Keratinocyte (primary cell): ENCODE measurements at places on chromosomes 5 and 9. TPM values are rescaled to one million over a fixed set of nuclear protein-coding genes. Genes with fewer than 3 reads are reported as not detected.

GRCh38 chr9:137461316-137461662 is 2.2 kb upstream of the NSMF start:
- H3K4me1 ChIP-seq, result peaks cover 10% of the 10 kb centered on the region
- no peak overlapping the region for H3K4me3 ChIP-seq
- H3K27me3 ChIP-seq, result peaks cover 15% of the 10 kb centered on the region
- DNase-seq, result no peak

GRCh38 chr5:165127941-165128340 is 1622.5 kb downstream of the MAT2B start:
- no peaks in the 10 kb centered on the region for H3K27me3 ChIP-seq
- no peak overlapping the region for H3K4me3 ChIP-seq
- no peaks in the 10 kb centered on the region for H3K4me1 ChIP-seq
- H3K27ac ChIP-seq, result no peak overlapping the region
- H3K36me3 ChIP-seq, result no peaks in the 10 kb centered on the region

DNA sequence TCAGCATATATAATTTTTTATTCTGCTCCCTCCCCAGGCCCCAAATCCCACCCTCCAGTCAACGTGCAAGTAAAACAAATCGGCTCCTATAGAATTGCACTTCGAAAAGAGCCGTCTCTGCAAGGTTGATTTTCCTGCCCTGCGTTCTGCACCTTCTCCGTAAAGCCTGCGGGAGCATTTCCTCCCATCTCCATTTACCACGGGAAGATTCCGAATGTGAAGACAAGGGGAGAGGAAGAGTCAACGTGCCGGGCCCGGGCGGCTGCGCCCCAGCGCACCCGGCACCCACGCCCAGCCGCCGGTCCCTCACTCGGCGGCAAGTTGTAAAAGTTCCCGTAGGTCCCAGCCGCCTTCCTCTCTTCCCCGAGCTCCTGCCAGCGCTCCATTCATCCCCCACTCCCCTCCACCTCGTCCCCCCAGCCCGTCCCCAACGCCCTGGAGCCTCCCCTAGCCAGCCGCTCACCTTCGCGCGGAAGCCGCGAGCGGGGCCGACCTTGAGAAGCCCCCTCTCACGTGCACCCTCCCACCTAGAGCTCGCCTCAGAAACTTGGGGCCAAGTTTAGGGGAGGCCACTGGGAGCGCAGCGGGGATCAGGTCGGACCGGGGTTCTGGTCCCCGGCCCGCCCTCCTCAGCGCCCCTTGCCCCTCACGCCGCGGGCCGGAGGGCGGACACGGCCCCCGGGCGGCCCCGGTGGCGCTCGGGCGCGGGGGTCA is 431 bp downstream of the BNC2 start:
- H3K36me3 ChIP-seq, result no peaks in the 10 kb centered on the region
- DNase-seq, result no peak
- H3K27ac ChIP-seq, result no peak overlapping the region
- peaks cover 18% of the 10 kb centered on the region for H3K4me1 ChIP-seq
- no peaks in the 10 kb centered on the region for H3K27me3 ChIP-seq

DNA sequence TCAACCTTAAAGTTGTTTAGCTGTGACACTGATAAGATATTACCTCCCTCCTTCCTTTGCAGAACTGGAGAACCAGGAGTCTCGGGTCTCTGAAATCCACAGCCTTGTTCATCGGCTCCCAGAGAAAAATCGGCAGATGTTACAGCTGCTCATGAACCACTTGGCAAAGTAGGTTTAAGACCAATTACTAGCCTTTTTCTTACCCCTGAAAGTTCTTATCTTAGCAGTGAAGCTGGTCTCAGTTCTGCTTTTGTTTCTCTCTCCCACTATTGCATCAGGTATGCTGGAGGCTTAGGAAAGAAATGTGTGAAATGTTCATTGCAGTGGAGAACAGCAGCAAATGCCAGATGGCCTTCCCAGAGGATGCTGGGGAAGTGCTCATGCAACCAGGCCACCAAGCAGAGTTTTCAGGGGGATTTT is 287.4 kb downstream of the ARHGAP26 start:
- no peak overlapping the region for H3K4me3 ChIP-seq
- H3K27me3 ChIP-seq, result no peaks in the 10 kb centered on the region
- peaks cover 1% of the 10 kb centered on the region for H3K36me3 ChIP-seq
- no peak for DNase-seq
- no peak overlapping the region for H3K27ac ChIP-seq
- peaks cover 37% of the 10 kb centered on the region for H3K4me1 ChIP-seq

The FOXD4L4 gene
- polyA plus RNA-seq, result 0.03 TPM in 1 of 3 replicates, not detected in the others

DNA sequence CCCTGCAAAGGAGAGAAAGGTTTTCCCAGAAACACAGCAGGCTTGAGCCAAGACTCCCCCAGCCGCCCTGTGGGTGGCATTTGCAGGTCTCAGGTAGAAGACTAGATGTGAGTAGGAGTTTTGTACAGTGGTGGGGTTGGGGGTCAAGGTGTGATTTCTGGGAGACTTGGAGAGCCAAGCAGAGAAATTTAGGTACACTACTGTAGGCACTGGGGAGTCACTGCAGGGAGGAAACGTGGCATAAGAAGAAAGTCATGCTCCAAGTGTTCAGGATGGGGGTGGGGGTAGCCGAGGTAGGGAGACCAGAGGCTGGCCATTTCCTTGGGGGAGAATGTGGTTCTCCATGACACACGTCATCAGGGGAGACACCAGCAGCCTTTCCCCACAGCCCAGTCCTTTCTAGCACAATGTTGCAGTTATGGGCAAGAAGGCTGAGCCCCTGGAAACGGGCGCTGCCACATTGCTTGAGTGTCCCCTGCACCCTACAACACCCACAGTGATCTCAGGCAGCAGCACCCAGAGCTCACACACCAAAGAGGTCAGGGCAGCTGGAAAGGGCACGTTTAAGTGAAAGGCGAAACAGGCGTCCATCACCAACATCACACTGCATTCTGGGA is 210.5 kb downstream of the FSTL4 start:
- no peak overlapping the region for H3K4me3 ChIP-seq
- DNase-seq, result no peak
- no peaks in the 10 kb centered on the region for H3K36me3 ChIP-seq

The MPDZ gene
- 6.6 to 9.0 TPM (median 8.6 TPM) in 3 replicates for polyA plus RNA-seq

GRCh38 chr9:104738452-104738851 is 9.0 kb upstream of the NIPSNAP3A start:
- no peaks in the 10 kb centered on the region for H3K27me3 ChIP-seq
- DNase-seq, result no peak
- H3K4me3 ChIP-seq, result no peak overlapping the region
- H3K27ac ChIP-seq, result no peak overlapping the region

DNA sequence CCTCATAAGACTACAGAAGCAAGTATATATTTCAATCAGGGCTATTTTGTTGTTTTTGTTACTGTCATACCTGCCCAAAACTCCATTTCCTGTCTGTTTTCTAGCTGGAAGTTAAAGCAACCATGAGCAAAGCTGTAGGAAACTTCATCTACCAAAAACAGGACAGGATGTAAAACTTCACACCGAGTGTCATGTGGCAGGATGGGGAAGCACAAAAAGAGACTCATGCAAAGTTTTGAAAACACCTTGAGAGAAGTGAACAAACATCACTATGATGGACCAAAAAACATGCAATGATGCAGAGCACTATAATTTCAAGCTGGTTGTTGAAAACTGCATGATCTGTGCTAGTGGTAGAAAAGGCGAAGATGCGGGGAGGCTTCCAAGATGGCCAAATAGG is 6.3 kb upstream of the GZMA start:
- no peaks in the 10 kb centered on the region for H3K4me1 ChIP-seq
- H3K27ac ChIP-seq, result no peak overlapping the region
- peaks cover 5% of the 10 kb centered on the region for H3K27me3 ChIP-seq
- H3K4me3 ChIP-seq, result no peak overlapping the region

DNA sequence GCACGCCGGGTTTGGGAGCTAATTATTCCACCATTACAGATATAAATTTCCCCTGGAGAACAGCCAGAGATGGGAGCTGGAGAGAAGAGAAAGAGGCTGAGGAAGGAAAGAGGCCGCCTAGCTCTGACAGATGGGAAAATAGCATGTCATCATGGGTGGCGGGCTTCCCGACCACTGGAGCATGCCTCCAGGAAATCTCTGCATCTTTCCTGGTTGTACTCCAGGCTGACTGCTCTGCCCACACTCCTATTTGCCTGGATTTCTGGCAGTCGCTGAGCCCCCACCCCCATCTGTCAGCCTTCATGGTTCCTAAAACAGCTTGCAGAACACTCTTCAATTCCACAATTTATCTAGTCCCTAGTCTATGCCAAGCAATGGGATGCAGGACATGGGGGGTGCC is 14.3 kb upstream of the GABRP start:
- H3K27ac ChIP-seq, result no peak overlapping the region
- no peak overlapping the region for H3K4me3 ChIP-seq
- no peak for DNase-seq
- no peaks in the 10 kb centered on the region for H3K4me1 ChIP-seq

- no peaks in the 10 kb centered on the region for H3K36me3 ChIP-seq
- H3K27me3 ChIP-seq, result no peaks in the 10 kb centered on the region
- H3K4me3 ChIP-seq, result no peak overlapping the region
- H3K27ac ChIP-seq, result no peak overlapping the region
- H3K4me1 ChIP-seq, result no peaks in the 10 kb centered on the region
These were observed 92.7 kb downstream of the RFX3 start for GRCh38 chr9:3433066-3433465.

GRCh38 chr5:174376726-174377373 is 331.3 kb downstream of the NSG2 start:
- no peaks in the 10 kb centered on the region for H3K27me3 ChIP-seq
- H3K27ac ChIP-seq, result peak overlapping the region; percentile 14
- H3K36me3 ChIP-seq, result no peaks in the 10 kb centered on the region
- H3K4me1 ChIP-seq, result peaks cover 11% of the 10 kb centered on the region
- DNase-seq, result no peak
- no peak overlapping the region for H3K4me3 ChIP-seq

DNA sequence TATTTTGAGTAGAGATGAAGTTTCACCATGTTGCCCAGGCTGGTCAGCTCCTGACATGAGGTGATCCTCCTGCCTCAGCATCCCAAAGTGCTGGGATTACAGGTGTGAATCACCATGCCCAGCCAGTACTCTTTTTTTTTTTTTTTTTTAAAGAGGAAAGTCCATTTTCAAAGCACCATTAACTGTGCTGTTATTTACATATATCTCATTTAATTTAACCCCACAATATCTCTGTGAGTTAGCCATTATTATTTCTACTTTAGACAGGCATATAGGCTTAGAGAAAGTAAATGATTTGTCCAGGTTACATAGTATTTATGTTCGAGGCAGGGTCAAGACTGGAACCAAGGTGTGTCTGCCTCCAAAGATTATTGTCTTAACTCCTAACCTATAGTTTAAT is 50.7 kb downstream of the ATG10 start:
- H3K27ac ChIP-seq, result no peak overlapping the region
- H3K36me3 ChIP-seq, result no peaks in the 10 kb centered on the region
- H3K4me1 ChIP-seq, result peaks cover 13% of the 10 kb centered on the region
- H3K27me3 ChIP-seq, result no peaks in the 10 kb centered on the region
- no peak overlapping the region for H3K4me3 ChIP-seq
- DNase-seq, result no peak

- DNase-seq, result no peak
- H3K4me3 ChIP-seq, result no peak overlapping the region
- H3K36me3 ChIP-seq, result no peaks in the 10 kb centered on the region
- H3K27me3 ChIP-seq, result no peaks in the 10 kb centered on the region
- H3K4me1 ChIP-seq, result no peaks in the 10 kb centered on the region
These were observed 173.2 kb downstream of the PRELID2 start for GRCh38 chr5:145661737-145662485.

The FNBP1 gene
- polyA plus RNA-seq, result 4.4 to 9.6 TPM (median 6.6 TPM) in 3 replicates

DNA sequence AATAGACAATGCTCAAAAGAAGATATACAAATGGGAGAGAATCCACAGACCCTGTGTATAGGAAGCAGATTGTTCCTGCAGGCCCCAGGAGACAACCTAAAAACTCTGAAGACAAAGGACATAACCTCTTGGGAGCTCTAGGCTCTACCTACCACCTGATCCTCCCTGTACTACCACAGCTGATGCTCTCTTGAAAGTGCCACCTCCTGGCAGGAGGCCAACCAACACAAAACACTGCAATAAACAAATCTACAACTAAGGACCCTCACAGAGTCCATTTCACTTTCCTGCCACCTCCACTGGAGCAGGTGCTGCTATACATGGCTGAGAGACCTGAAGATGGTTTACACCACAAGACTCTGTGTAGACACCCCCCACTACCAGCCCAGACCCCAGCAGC is 49.0 kb downstream of the STARD4 start:
- no peaks in the 10 kb centered on the region for H3K36me3 ChIP-seq
- no peak overlapping the region for H3K27ac ChIP-seq
- peaks cover 3% of the 10 kb centered on the region for H3K4me1 ChIP-seq
- no peaks in the 10 kb centered on the region for H3K27me3 ChIP-seq

DNA sequence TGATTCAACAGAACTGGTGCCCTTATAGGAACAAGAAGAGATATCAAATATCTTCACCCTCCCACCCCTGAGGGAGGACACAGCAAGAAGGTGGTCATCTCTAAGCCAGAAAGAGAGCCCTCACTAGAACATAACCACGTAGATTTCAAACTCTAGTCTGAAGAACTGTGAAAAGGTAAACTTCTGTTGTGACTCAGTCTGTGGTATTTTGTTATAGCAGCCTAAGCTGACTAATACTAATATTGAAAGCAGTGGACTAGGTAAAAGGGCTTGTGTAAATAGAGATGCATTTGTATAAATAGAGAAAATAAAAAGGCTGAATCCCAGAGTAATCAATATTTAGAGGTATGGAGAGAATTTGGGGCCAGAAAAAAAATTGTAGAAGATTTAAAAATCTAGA is 157.6 kb upstream of the CCNH start:
- DNase-seq, result no peak
- H3K4me1 ChIP-seq, result no peaks in the 10 kb centered on the region
- H3K36me3 ChIP-seq, result no peaks in the 10 kb centered on the region
- no peaks in the 10 kb centered on the region for H3K27me3 ChIP-seq
- no peak overlapping the region for H3K4me3 ChIP-seq
- H3K27ac ChIP-seq, result no peak overlapping the region

The TXNDC8 gene
- not detected in 3 replicates for polyA plus RNA-seq

GRCh38 chr9:29289365-29289764 is 1716.1 kb upstream of the C9orf72 start:
- no peak for DNase-seq
- H3K4me1 ChIP-seq, result no peaks in the 10 kb centered on the region
- no peaks in the 10 kb centered on the region for H3K36me3 ChIP-seq
- H3K27ac ChIP-seq, result no peak overlapping the region
- no peaks in the 10 kb centered on the region for H3K27me3 ChIP-seq

DNA sequence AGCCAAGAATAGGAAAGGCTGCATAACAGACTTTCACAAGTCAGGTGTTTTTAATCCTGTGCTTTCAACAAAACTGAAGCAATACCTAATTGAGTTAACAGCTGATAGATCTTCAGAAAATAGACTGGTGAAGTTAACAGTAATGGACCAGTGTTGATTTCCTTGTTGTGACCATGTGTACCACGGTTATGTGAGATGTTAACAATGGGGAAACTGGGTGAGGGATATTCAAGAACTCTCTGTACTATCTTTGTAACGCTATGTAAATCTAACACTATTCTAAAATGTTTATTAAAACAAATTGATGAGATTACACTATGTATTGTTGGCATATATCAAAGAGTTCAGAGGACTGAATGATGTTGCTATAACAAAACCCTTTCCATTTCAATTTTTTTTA is 36.9 kb downstream of the MACROH2A1 start:
- DNase-seq, result no peak
- H3K4me1 ChIP-seq, result no peaks in the 10 kb centered on the region
- no peaks in the 10 kb centered on the region for H3K27me3 ChIP-seq
- H3K27ac ChIP-seq, result no peak overlapping the region
- peaks cover 19% of the 10 kb centered on the region for H3K36me3 ChIP-seq
- no peak overlapping the region for H3K4me3 ChIP-seq
